ENCODE measurements at places on chromosomes 5 and 9.

DNA sequence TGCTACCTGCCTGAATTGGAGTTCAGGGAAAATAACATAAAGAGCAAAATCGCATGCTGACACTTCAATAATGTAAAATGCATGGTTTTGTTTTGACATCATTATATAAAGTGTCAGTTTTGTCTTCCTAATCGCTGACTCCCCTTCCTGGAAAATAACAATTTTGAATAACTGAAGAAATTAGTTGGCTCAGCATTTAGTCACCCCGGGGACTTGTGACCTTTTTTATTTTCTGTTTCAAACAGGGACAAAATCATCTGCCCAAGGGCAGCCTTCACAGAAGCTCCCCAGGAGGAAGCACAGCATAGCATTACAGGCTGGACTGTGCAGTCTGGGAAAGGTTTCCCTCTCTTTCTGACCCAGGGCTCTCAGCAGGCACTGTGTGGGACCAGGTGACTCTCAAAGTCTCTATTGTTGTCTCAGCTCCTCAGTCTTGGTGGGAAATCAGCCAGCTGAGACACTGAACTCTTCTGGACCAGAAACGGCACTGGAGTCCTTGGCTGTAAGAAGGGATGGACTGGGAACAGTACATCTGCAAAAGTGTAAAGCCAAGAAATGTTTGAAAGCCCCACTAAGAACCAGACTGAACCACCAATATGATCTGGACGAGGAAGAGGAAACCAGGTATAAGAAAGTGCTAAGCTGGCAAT, 671.3 kb upstream of the KLF4 start:
- no peak for DNase-seq

GRCh38 chr9:131608493-131609037, 63.2 kb downstream of the PRRT1B start:
- DNase-seq: no peak

DNA sequence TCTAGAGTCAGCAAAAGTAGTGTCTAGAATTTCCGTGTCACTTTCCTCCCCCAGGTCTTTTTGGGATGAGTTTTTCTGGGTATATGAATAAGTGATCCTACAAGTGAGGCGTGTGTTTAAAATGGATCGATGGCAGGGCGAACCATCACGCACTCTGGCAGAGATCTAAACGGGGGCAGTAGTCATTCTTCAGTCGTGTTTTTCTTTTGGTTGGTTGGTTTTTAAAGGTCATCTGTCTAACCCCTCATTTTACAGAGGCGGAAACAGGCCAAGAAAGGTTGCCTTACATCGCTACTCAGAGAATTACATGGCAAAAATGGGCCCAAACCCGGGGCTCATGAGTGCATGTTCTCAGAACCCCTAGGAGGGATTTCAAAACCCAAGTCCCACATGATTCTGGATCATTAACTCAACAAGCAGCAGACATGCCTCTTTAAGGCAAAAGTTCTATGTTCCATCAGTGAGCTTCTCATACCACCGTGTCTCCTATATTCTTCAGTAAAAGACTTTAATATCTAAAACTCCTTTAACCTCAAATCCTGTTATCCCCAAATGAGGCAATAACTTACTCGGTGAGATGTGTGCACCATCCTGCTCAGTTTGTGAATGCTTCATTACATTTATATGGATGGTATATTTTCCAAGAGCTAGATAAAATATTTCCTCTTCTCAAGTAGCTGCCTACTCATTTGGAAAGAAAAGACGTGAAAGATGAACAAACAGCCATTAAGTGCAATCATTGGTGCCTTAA, 145.8 kb downstream of the AOPEP start:
- no peak for DNase-seq

DNA sequence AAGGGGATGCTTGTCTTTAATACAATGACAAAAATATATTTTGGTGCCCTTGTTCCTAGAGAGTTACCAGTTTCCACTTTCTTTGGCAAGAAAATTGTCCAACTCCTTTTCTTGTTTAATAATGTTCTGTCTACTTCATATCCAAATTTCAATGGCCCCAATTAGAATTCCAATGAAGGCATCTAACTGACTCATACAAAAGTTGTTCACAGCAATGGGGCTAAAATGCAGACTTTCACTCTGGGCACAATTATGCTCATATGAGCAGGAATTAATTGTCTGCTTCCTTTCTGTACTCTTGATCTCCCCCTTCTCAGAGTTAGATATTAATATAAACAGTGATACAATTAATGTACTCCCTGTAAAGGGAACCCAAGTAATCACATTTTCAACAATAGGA, 42.1 kb upstream of the ZNF622 start:
- DNase-seq: no peak

- no peak for DNase-seq
Measured at GRCh38 chr5:20618340-20618739, 630.3 kb upstream of the CDH18 start.

- no peak for DNase-seq
Measured at GRCh38 chr5:112087222-112087621, 330.2 kb upstream of the NREP start.

GRCh38 chr9:125784286-125785049, 37.3 kb downstream of the PBX3 start:
- DNase-seq: no peak

- no peak for DNase-seq
Measured at GRCh38 chr5:126597156-126597555, 2.1 kb upstream of the ALDH7A1 start.

- DNase-seq: no peak
Measured at GRCh38 chr5:10607666-10608073, 43.8 kb downstream of the ANKRD33B start.

DNA sequence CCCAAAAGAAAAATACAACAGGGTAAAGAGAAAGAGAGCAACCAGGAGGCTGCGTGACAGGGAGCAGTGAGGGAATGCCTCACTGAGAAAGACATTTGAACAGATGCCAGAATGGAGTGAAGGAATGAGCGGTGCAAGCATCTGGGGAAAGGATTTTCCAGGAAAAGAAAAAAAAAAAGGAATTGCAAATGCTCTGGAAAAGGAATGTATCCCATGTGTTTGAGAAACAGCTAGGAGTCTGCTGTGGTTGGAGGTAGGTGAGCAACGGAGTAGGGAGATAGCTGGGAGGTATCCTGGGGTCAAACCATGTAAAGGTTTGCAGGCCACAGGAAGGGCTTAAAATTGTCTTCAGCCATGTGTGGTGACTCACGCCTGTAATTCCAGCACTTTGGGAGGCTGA, 23.6 kb upstream of the CEMIP2 start:
- DNase-seq: no peak

DNA sequence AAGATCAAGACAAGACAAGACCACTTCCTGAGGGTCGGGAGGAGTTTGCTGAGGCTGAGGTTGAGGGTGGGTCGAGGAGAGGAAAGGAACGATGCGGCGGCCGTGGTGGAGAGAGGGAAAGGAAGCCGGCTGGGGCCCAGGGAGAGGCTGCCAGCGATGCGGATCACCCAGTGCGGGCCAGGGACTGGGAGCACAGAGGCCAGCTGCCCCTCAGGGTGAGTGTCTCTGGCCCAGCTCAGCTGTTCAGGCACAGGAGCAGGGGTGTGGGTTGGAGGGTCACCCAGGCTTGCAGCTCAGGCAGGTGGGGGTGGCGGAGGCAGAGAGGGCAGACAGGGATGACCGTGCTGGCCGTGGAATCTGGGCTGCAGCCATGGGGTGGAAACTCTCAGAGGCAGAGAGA, 99.5 kb downstream of the FGF18 start:
- DNase-seq: no peak

DNA sequence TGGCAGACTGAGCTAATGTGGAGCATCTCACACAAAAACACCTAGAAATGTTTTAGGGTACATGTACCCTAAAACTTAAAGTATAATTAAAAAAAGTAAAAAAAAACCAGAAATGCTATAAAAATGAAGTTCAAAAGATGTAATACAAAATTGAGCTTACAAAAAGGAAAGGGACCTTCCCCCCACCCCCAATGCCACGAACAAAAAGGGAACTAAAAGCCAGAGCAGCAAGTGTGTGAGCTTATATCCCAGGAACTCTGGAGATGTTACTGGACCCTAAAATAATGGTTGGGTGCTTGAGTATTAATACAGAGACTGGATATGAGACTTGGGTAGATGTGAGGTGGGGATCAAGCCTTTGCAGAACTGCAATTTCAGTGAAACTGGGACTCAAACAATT, 11.0 kb downstream of the SPATA9 start:
- no peak for DNase-seq
